ENCODE measurements at places on chromosomes 13 and 19.

DNA sequence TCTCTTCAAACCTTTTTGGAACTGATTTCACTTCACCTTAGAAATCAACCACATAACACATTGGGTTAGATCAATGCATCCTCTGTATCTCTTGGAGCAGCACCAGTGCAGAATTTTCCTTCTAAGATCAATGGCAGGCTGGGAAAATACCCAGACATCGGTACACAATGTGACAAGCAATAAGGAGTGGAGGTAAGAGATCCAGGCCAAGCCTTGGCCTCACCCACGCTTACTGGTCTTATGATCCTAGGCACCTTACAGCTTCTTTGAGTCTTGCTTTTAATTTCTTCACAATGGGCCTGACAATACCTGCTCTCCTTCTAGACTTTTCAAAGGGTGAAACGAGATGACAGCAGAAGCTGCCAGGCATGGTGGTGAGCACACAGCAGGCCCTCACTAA, 232.0 kb downstream of the LACC1 start:
- no peak for DNase-seq

- DNase-seq = no peak
These were observed 43.5 kb downstream of the FCGBP start for GRCh38 chr19:39890755-39891551.

DNA sequence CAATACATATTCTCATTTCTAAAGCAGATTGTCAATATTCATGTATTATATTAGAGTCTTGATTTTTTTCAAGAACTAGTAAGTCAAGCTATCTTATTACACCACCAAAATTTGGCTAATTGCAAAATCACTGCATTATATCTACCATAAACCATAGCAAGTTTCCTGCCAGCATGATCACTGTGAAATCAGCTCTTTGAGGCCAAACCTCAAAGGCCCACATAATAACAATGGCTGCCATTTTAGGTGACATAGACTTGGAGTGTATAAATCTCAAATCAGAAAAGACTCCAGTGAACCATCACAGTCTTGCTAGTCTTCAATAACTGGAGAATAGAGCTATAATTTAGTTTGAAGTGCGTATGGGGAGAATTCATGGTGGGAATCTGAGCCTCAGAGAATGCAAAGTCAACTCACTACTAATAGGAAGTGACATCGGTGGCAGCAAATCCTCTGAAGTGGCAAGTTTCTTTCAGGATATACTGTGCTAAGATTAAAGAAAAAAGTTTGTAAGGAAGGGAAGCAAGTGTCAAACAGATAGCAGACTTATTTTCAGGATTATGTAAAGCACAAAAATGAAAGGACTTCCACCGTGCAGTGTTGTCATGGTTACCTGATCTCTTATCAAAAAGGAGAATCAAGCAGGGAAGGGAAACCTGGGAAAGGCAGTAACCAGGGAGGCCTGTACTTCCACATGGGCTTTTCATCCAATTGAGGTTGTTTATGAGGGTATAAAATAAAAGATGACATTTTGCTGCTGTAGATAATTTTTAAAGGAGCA, 117.4 kb upstream of the FNDC3A start:
- no peak for DNase-seq

DNA sequence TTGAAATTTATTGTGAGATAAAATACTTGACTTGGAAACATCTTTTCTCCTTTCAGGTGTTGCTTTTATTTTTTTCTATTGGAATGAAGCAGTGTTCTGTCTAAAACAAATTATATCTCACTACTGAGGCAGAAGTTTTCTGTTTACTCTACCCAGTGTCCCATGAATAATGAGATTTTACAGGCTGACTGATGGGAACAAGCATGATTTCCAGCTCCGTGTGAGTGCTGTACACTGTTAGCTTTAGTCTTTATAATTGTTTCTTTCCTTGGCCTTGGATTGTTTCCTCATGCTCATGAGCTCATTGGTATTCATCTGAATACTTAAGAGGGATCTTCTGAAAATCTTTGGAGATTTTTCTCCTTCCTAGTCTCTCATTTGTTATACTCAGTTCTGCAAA, 2049.5 kb upstream of the PRR20A start:
- DNase-seq = no peak

DNA sequence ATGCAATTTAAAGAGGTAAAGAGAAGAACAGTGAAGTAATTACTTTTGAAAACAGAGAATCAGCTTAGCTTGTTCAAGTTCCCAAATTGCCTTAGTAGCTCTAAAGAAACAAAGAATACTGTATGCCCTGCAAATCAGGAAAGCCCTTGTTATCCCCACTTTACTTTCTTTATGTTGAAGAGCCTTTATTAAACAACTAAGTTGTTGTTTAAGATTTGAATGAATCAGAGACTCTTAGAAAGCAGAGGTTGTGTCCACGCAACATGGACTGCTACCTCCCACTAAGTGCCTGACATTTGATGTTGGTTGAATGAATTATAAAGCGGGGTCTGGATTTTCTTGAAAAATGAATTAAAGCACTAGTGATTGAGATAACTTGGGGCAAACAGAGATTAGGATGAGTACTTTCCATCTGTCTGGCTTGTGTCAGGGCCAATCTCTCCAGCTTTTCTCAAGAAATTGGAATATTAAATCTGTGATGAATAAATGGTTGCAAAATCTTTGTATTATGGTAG, 214.7 kb downstream of the POSTN start:
- no peak for DNase-seq

GRCh38 chr13:95477187-95477586, 75.3 kb upstream of the CLDN10 start:
- no peak for DNase-seq

GRCh38 chr19:7863971-7864689, 10.1 kb downstream of the PRR36 start:
- DNase-seq = no peak

DNA sequence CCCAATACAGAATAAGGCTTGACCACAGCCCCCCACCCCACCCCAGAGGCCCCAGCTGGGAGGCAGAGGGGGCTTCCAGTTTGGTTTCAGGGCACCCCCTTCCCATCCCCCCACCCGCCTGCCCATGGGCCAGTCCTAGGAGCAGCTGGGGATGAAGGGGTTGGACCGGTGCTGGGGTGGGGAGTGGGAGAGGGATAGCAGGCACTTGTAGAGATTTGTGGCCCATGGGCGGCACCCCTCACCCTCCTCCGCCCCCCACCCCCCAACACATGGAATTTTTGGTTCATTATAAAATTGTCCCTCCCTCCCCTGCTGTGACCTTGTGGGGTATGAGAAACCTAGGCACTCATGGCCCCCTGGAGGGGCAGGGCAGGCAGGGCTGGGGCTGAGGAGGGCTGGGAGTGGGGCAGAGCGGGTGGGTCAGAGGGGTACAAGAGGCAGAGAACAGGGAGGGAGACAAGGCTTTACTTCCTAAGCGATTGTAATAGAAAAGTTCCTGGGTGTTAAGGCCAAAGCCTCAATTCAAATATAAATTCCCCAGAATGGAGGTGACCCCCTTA, 5.3 kb upstream of the GSK3A start:
- DNase-seq = no peak

GRCh38 chr13:44191504-44192171, 182.0 kb upstream of the SERP2 start:
- peak; percentile 5 for DNase-seq

DNA sequence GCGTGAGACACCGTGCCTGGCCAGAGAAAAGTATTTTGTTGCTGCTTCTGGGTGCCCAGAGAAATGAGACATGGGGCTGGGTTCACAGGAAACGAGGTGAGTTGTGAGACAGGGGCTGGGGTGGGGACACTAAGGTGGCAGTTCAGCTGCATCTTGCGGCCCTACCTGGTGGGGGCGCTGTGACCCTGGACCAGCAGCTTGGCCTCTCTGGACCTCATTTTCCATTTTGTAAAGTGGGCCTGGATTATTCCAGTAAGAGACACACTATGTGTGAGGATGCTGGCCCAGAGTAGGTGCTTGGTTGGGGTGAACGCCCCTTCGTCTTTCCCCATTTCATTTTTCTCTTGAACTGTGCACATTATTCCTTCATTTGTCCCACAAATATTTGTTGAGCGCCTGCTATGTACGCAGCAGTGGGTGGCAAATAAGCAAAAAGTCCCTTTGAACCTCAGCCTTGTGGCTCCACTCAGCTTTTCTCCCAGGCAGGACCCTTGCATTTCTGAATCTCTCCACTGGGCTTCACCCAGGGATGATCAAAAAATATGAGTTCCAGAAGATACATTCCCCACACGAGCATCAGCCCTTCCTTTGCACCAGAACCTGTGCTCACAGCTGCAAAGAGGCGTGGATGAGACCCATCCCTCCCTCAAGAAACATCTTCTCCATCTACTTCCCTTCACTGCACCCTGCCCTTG, 26.6 kb upstream of the OR10H1 start:
- no peak for DNase-seq

DNA sequence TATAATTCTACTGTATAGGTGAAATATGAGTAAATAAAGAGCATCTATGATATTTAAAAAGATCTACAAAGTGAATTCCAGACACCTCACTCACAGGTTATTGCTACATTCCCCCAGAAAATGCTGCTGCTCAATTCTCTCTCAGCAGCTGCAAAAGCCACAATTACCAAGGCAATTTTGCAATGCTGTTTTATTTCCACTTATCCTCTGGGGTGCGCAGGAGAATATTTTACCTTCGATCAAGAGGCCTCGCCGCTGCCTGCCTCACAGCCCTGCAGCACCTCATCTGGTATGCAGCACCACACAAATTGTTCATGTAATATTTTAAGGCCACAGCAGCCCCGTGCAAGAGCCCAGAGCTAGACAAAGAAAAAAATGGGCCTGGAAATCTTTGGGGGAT, 333.2 kb downstream of the DNAJC15 start:
- DNase-seq = no peak

DNA sequence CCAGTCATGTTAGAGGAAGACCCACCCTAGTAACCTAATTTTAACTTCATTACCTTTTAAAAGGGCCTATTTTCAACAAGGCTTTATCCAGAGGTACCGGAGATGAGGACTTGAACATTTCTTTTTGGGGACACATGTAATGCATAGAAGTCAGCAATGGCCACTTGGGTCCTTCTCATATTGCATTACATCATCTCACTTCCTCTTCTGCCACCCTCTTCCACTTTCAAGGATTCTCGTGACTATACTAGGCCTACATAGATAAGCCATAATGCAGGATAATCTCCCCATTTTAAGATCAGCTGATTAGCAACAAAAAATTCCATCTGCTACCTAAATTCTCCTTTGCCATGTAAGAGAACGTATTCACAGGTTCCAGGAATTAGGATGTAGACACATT, 557.2 kb downstream of the KCTD12 start:
- no peak for DNase-seq

DNA sequence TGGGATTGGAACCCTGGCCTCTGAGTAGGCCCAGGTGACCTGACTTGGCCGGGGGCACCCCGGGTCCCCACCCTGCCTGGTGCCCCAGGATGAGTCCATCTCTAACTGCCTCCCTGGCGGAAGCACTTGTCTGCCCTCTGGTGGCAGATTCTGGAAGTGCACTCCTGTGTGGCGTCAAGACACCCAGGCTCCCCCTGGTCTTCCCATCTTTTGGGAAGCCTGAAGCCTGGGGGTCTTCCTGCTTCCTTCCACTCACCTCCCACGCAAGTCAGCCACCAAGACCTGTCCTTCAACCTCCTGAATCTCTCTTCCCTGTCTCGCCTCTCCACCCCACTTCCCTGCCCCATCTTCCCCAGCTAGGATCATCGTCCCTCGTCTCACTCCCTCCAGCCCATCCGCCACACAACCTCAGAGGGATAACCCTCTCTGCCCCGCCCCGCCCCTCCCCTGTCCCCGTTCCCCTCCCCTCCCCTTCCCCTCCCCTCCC, 7.4 kb downstream of the RABAC1 start:
- DNase-seq = peak; percentile 65

GRCh38 chr19:10636304-10636972, 11.1 kb downstream of the SLC44A2 start:
- DNase-seq = no peak

- DNase-seq = no peak
These were observed 61.9 kb downstream of the WASF3 start for GRCh38 chr13:26619358-26619757.

GRCh38 chr13:50396001-50396400, 380.8 kb downstream of the KCNRG start:
- DNase-seq = no peak

GRCh38 chr19:33476151-33476707, 45.4 kb downstream of the PEPD start:
- DNase-seq = no peak

DNA sequence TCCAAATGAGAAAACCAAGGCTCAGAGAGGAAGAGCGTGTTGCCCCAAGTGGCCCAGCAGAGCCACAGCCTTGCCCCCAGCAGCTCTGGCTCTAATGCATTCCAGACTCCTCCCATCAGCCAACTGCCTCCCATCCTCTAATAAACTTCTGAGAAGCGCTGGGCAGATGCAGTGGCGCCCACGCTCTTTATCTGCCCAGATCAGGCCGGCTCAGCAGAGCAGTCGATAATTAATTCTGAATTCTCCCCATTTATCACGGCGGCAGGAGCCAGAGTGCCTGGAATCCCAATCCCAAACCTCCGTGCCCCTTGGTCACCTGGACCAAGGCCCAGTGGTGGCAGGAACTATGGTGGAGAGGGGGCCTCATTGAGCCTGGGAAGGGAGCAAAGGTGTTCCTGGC, 13.9 kb downstream of the TINCR start:
- DNase-seq = no peak

- DNase-seq = no peak
These were observed 271.9 kb upstream of the GPC6 start for GRCh38 chr13:92954746-92955145.

DNA sequence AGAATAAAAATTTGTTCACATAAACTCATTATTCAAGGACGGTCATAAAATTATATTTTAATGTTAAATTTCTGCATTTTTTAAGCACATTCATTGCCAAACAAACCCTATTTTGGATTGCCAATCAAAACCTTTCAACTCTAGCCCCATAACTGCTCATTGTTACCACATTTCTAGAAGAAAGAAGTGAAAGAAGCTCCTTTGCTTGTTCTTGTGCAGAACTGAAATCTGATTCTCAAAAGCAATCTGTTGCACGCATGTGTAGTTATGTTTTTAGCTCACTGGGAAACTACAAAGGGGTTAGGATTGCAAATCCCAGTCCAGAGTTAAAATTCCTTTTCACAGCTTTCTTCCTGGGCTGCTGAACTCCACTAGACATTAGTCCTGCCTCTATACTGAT, 109.5 kb upstream of the MIR17HG start:
- DNase-seq = no peak

GRCh38 chr19:14715841-14716240, 26.0 kb downstream of the ZNF333 start:
- DNase-seq = no peak

- no peak for DNase-seq
These were observed 478 bp downstream of the LMO7 start for GRCh38 chr13:75636436-75637180.

GRCh38 chr13:112967686-112968379, 1.2 kb upstream of the MCF2L start:
- DNase-seq = no peak

- DNase-seq = no peak
These were observed 144.3 kb upstream of the FRY start for GRCh38 chr13:31887286-31887685.

- DNase-seq = no peak
These were observed 2775.0 kb downstream of the PCDH9 start for GRCh38 chr13:64455124-64455523.

DNA sequence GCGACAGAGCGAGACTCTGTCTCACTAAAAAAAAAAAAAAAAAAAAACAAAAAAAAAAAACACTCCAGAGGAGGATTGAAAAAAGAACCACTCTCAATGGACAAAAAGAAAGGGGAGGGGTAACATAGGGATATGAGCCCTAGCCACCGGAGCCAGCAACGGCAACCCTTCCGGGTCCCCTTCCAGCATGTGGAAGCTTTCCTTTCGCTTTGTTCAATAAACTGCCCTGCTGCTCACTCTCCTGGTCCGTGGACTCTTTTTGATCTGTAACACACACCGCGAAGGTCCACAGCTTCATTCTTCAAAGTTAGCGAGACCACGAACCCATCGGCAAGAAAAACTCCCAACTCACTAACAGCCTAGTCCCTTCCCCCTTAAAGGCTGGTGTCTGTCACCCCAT, 1.0 kb upstream of the REX1BD start:
- no peak for DNase-seq

All from NCI-H510A treated with DMSO at 0.1 percent for 48 hours (cell line).